ENCODE measurements at places on chromosomes 7 and 10.

- DNase-seq, result no peak
Measured at GRCh38 chr10:30637881-30638467, 8.4 kb upstream of the LYZL2 start.

DNA sequence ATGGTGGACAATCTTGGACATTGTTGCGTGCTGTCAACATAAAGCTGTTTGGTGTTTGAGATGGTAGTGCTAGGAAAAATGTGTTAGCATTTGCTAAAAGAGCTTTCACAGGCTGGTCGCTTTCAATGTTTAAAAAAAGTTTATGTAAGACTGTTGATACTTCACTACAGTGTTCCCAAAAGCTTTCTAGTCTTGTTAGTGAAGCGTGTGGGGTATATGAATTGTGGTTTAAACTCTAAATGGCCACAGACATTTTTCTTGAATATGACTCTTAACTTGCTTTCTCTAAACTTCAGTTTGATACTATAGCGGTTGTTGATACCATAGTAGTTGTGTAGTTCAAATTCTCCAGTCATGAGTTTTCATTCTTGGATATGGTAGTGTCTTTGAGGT, 44.9 kb downstream of the MCU start:
- no peak for DNase-seq

GRCh38 chr7:24580283-24580946, 7.2 kb downstream of the PALS2 start:
- DNase-seq, result no peak

DNA sequence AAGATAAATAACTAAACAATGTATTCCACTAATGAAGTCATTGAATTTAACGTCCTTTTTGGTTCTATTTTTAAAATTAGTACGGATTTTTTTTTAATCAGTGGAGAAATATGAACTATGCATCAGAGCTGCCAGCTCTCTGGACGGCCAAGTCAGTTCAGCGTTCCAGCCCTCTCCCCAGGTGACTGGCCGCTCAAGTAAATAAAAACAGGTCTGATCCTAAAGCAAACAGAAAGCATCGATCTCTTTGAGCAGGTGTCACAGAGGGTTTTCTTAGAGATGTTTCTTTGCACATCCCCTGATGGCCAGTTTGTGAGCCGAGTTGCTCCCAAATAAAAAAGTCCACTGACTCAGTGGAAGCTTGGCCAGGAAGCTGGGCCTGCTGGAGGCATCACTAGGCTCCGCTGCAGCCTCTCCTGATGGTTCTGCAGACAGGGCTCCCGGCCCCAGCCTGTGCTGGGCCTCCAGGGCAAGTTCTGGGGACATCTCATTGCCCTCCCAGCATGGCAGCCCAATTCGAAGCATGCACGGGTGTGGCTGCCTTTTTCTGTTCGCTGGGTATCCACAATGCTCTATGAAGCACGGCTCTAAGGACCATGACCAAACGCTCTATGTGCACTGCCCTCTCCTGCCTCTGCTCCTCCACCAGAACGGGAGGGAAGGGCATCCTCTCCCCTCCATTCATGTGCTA, 74.7 kb upstream of the PPP2R2D start:
- DNase-seq, result peak; percentile 61

All from spleen (tissue), 13 donors.